ENCODE measurements at places on chromosomes 5 and 9.

- DNase-seq, result no peak
These were observed 297.8 kb upstream of the ACTBL2 start for GRCh38 chr5:57780306-57780960.

DNA sequence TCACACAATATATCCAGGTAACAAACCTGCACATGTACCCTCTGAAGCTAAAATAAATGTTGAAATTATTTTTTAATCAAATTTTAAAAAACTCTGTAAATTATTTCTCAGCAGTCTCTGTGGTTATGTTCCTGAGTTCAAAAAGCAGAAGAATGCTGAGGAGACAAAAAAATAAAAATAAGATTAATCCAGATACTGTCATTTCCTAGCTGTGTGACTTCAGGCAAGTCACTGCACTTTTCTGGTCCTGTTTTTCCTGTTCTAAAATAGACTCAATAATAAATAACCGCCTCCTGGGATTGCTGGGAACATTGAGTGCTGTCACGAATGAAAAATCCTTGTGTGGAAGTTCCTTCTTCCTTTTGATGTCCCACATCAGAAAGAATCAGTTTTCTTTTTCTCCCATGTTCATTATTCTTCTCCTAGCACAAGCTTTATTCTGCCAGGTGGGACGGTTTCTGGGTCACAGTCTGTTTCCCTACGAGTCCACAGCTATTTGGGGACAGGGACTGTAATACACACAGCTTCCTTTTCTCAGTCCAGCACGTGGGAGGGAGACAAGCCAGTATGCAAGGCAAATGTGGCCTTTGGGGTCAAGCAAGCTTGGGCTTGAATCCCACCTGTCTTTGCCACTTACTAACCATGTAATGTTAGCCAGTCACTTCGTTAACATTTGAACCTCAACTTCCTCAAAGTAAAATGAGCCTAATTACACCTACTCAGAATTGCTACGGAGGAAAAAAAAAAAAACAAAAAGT is 156.9 kb downstream of the TRIM32 start:
- DNase-seq, result no peak

- no peak for DNase-seq
These were observed 35.6 kb downstream of the MEF2C start for GRCh38 chr5:88847420-88847819.

DNA sequence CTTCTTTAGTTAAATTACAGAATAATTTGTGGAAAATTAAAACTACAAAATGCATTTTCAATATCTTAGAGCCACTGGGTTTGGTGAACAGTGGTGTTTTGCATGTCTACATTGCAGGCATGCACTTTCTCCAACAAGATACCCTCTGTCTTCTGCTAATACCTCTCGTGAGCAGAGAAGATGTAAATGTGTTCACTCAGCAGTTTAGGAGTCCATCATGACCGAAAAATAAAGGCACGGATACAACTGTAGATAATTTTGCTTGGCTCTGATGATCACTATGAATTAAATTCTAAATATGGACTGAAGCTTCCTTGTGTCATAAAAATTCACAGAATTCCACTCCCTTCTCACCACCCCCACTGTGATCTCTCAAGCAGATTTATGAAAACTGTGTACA is 313.8 kb downstream of the GLIS3 start:
- DNase-seq, result no peak

DNA sequence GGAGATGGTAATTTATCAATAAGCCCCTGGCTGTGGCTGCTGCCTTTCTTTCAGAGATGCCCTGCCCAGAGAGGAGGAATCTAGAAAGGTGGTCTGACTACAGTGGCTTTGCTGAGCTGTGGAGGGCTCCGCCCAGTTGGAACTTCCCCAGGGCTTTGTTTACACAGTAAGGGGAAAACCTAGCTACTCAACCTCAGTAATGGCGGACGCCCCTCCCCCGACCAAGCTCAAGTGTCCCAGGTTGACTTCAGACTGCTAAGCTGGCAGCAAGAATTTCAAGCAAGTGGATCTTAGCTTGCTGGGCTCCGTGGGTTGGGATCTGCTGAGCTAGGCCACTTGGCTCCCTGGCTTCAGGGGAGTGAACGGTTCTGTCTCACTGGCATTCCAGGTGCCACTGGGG is 865.4 kb upstream of the ACO1 start:
- no peak for DNase-seq

Data from fibroblast of skin of left quadriceps (primary cell).